Suprapubic skin (tissue), 4 donors: ENCODE measurements at places on chromosomes 16 and 17. TPM values are rescaled to one million over a fixed set of nuclear protein-coding genes. Genes with fewer than 3 reads are reported as not detected.

SLC16A6 gene
- 10.0 TPM for total RNA-seq

- no peak for DNase-seq
Measured at GRCh38 chr17:82820278-82821251, 19.3 kb downstream of the ZNF750 start.

DNA sequence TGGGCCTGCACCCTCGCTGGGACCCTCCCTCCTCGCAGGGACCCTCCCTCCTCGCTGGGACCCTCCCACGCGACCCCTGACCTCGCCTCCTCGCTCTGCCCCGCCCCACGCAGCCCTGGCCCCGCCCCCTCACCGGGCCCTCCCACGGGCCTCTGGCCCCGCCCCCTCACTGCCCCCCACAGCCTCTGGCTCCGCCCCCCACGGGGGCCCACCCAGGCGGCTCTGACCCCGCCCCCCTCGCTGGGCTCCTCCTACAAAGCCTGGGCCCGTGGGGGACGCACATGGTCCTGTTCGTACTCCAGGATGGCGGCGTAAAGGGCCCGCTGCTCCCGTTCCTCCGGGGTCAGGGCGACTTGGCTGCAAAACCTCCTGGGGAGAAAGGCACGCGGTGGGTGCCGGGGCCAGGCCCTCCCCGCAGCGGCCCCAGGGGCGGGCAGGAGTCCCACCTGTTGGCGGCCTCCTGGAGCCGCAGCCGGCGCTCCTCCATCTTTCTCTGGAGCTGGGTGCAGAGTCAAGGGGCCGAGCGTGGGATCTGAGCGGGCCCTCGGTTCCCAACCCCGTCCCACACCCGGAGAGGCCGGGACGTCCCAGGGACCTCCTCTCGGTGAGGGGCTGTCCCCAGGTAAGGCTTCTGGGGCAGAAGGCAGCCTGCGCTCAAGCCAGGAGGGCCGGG, 9.0 kb downstream of the VPS9D1 start:
- no peak for DNase-seq

DNA sequence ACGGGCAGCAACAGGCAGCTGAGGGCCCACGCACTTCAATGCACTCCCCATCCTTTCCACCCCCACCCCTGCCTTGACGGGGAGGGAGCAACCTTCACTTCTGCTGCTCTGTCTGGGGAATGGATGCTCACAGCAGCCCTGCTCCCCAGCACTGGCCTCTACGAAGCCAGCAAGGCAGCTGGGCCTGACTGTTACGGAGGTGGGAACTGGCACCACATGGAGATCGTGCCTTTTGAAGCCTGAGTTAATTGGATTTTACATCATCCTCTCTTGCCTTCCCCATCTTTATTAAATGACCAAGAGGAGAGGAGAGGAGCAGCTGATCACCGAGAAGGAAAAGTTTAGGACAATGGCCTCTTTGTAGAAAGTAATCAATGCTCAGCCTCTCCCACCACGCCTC, 187.0 kb upstream of the RPL38 start:
- no peak for DNase-seq

DNA sequence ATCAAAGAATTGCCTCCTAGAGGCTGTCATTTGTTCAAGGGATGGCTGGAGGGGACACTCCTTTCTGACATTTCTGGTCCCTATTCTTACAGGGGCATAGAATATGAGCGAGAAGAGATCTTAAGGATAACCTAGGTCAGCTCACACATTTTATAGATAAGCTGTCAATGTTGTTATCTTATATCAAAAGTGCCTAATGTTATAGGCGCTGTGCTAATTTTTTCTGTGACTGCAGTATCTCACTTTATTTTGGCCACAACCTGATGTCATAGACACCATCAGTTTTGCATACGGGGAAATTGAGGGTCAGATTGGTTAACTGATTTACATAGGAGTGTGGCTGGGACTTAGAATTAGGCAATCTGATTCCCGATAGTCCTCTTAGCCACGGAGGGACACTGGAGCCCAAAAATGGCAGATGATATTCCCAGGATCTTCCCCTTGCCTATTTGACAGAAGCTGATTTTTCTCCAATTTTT, 1.2 kb downstream of the CPD start:
- DNase-seq = no peak

TPPP3 gene
- 112 TPM for total RNA-seq

GRCh38 chr17:79005063-79005861, 4.3 kb downstream of the CANT1 start:
- peak; percentile 59 for DNase-seq

- no peak for DNase-seq
Measured at GRCh38 chr16:53537626-53538025, 34.6 kb upstream of the AKTIP start.

DNA sequence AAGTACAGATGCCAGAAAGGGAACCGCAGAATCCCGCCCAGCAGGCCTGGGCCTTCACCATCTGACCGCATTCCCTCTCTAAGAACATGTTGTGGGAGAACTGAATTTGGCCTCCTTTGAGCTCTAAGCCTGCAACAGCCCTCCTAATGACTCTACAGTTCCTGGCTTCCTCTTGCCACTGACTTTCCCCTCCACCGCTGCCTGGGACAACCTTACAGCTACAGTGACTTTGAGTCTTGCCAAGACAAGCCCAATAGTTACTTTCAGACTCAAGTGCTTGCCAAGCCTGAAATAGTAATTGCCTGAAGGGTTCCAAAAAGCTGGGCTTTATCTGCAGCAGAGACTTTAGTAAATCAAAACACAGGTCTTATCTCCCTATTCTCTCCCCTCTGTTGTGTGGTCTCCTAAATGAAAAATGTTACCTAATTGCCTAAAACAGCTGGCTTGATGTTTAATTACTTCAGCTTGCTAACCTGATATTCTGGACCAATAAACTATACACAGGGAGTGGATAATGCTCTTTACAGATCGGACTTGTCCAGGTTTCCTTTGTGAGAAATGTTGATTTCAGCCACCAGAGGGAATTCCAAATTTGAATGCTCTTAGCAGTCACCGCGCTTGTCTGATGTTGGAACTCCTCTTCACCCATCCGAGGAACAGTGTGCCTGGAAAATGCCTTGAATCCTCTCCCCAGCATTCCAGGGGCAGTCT, 85.1 kb upstream of the TBX2 start:
- no peak for DNase-seq

DNA sequence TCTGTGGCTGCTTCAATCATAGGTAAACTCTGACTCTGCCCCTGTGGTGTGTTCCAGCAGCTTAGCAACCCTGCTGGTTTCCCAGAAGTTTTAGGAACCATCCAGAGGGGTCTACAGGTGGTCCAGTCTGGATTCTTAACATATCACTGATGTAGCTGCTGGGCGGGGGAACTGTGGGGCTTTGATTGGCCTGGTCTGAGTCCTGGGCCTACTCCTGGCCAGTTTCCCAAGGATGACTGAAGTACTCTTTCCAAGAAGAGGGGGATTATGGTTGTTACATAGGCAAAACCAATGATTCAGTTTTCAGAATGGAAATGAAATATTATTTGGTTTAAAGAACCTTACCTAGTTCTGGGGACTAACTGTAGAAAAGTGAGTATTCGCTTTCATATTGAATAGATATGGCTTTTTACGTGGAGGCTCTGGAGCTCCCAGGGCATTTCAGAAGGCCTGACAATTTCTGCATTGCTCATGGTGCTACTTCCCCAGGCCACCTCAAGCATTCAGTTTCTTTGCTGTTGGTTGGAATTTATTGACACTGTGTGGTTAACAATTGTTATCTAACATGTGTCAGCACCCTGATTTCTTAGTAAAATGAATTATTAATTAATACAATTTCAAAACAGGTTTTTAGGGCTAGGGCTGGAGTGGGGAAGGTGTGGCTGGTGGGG, 38.4 kb downstream of the EPN2 start:
- no peak for DNase-seq

DNA sequence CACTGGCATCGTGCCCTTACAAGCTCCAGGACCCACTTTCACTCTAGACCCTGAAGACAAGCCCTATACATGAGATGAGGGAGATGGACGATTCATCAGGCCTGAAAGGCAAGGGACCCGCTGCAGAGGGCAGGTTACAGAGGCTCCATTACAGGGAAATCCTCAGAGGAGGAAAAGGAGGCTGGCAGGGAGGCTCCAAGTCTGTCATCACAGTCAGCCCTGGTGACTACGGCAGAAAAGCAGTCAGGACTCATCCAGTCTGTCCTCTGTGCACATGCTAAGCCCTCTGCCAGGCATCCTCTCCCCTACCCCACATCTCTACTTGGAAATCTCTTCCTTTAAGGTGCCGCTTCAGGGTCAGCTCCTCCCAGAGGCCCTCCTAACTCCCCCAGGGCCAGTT, 197.7 kb upstream of the CDH5 start:
- DNase-seq = no peak

DNA sequence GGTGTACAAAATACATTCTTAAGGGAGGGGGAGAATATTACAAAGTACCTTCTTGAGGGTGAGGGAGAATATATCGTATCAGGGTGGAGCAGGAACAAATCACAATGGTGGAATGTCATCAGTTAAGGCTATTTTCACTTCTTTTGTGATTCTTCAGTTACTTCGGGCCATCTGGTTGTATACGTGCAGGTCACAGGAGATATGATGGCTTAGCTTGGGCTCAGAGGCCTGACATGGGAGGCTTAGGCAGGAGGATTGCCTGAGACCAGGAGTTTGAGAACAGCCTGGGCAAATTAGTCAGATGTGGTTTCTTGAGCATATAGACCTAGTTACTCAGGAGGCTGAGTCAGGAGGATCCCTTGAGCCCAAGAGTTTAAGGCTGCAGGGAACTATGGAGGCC, 13.1 kb downstream of the ODAD4 start:
- no peak for DNase-seq

DNA sequence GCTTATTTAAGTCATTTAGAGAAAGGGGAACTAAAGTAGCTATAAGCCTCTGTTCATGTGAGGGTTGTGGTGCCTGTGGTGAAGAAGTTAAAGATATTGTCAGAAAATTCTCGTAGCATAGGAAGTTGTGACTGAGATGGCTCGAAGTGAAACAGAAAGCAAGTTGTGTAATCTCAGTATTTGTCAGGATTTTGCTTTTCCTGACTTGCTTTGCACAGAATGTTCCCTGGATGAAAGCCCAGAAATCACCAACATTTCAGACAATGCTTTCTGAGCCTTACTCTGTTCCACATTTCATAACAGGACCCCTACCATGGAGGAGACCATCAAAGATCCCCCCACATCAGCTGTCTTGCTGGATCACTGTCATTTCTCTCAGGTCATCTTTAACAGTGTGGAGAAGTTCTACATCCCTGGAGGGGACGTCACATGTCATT, 10.6 kb downstream of the CALCOCO2 start:
- DNase-seq = no peak

TEX19 gene
- not detected for total RNA-seq

DNA sequence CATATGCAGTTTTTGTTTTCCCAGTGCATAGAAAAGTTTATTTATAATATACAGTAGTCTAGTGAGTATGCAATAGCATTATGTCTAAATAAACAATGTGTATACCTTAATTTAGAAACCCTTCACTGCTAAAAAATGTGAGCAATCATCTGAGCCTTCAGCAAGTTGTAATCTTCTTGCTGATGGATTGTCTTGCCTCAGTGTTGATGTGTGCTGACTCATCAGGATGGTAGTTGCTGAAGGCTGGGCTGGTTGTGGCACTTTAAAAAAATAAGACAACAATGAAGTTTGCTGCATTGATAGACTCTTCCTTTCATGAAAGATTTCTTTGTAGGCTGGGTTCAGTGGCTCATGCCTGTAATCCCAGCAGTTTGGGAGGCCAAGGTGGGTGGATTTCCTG, 13.9 kb upstream of the CAPNS2 start:
- no peak for DNase-seq

CDH1 gene
- total RNA-seq = 175 TPM

GRCh38 chr17:73371285-73371684, 59.5 kb upstream of the CDC42EP4 start:
- DNase-seq = no peak

- no peak for DNase-seq
Measured at GRCh38 chr16:78098087-78098486, 1.4 kb upstream of the WWOX start.

GRCh38 chr16:30458561-30459394, 13.1 kb upstream of the SEPHS2 start:
- DNase-seq = no peak

ZNF688 gene
- 27.0 TPM for total RNA-seq

AIPL1 gene
- total RNA-seq = not detected

GRCh38 chr17:2011411-2012371, 13.4 kb downstream of the RTN4RL1 start:
- DNase-seq = peak; percentile 86

DNA sequence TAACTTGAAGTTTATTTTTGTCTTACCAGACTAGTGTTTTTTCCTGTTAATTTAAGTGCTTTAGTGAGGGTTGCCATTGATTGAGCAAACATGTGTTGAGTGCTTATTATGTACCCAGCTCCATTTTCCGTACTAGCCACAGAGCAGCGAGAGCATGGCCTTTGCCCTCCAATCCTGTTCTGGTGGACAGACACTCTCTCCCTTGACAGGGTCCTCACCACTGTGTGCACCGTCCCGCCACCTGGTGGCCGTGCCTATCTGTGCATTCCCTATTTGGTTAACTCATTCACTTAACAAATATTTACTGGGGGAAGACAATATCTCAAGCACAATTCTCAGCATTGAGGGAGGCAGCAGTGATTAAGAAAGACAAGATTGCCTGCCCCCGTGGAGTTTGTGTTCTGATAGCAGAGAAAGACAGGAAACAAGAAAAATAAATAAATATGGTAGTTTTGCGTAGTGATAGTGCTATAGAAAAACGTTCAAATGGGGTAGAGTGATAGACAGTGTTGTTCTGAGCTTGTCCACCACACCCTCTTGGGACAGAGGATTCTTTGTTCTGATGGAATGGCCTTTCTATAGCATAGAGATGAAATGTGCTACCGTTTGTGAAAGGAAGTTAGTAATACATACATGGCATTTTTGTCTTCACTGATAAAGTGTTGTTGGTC, 13.0 kb downstream of the CDH13 start:
- no peak for DNase-seq

- no peak for DNase-seq
Measured at GRCh38 chr16:54588026-54588425, 301.4 kb upstream of the IRX3 start.

DNA sequence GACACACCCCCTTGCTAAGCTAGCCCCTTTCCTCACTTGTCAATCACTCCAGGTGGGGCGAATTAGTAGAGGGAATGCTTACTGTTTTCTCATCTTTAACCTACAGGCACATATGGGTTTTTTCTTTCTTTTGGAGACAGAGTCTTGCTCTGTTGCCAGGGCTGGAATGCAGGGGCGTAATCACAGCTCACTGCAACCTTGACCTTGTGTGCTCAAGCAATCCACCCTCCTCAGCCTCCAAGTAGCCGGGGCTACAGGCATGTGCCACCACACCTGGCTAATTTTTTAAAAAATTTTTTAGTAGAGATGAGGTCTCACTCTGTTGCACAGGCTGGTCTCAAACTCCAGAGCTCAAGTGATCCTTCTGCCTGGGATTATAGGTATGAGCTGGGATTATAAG, 38.7 kb upstream of the RHBDL3 start:
- DNase-seq = no peak

EPN3 gene
- 90.7 TPM for total RNA-seq

CA7 gene
- total RNA-seq = not detected

- no peak for DNase-seq
Measured at GRCh38 chr16:17770104-17770503, 299.3 kb upstream of the XYLT1 start.
